ENCODE measurements at places on chromosomes 6 and 20. TPM values are rescaled to one million over a fixed set of nuclear protein-coding genes. Genes with fewer than 3 reads are reported as not detected.

Gene TGM3
- not detected for total RNA-seq

Gene NNAT
- 2.7 TPM for total RNA-seq

Gene EPPIN
- total RNA-seq = not detected

Gene ASIP
- total RNA-seq = not detected

Gene BTNL2
- total RNA-seq = not detected

Gene PGBD1
- total RNA-seq = 8.5 TPM

Gene EGFL8
- total RNA-seq = 14.3 TPM

Gene GNAS-AS1
- 1.1 TPM for total RNA-seq

Gene EFCAB8
- 0.51 TPM for total RNA-seq

Gene ZNF165
- 0.26 TPM for total RNA-seq

Gene TAGAP
- total RNA-seq = not detected

Gene ENPP1
- 8.6 TPM for total RNA-seq

Gene LRRC73
- total RNA-seq = 0.24 TPM

Gene SLC2A10
- 43.5 TPM for total RNA-seq

Gene XKR7
- total RNA-seq = not detected

Gene ABHD16B
- total RNA-seq = not detected

Gene TGM2
- 7.1 TPM for total RNA-seq

Gene PPP1R18
- total RNA-seq = 171 TPM

Gene ZNFX1
- total RNA-seq = 36.4 TPM

Gene C2
- total RNA-seq = 1.5 TPM

Gene BANF2
- total RNA-seq = not detected

Gene PHACTR3
- not detected for total RNA-seq

Gene WFDC2
- not detected for total RNA-seq
